Fibroblast of lung (primary cell): ENCODE measurements at places on chromosomes 3 and 15. TPM values are rescaled to one million over a fixed set of nuclear protein-coding genes. Genes with fewer than 3 reads are reported as not detected.

DNA sequence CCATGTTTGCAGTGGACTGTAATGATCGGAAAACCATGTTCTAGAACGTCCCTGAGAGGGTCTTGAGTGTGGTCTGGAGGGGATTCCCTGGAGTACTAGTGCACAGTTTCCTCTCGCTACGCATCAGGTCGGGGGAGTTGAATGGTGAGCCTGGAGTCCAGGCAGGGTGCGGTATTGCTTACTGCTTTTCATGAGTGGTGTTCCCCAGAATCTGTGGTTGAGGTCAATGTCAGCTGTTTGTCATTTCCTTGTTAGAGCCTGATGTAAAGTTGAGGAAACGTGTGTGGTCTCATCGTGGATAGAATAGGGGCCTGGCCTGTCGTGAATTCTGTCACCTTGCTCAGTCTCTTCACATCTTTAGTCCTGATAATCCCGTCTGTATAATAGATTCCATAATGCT is 328.2 kb upstream of the LRRFIP2 start:
- no peaks in the 10 kb centered on the region for H3K36me3 ChIP-seq
- DNase-seq, result no peak
- no peak overlapping the region for H3K27ac ChIP-seq
- no peaks in the 10 kb centered on the region for H3K27me3 ChIP-seq
- no peak overlapping the region for H3K4me3 ChIP-seq
- no peaks in the 10 kb centered on the region for H3K4me1 ChIP-seq

DNA sequence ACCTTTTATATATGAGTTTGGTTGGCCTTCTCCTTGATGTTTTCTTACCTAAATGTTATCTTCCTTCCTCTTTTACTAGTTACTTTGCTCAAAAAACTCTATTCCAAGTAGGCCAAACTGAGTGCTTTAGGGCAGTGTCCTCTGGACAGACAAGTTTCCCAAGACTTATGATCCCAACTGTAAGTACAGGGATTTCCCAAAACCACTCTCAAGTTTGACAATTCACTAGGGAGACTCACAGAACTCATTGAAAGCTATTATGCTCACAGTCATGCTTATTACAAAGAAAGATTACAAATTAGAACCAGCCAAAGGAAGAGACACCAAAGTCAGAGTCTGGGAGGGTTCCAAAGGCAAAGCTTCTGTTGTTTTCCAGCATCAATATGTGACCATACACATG is 534.2 kb upstream of the ALCAM start:
- H3K27me3 ChIP-seq, result no peaks in the 10 kb centered on the region
- no peaks in the 10 kb centered on the region for H3K4me1 ChIP-seq
- no peaks in the 10 kb centered on the region for H3K36me3 ChIP-seq
- no peak overlapping the region for H3K4me3 ChIP-seq
- no peak overlapping the region for H3K27ac ChIP-seq

FAM174B gene
- 1.0 and 2.8 TPM in 2 replicates for total RNA-seq

GRCh38 chr3:127712881-127713771 is 40.4 kb downstream of the ABTB1 start:
- no peak for DNase-seq
- H3K4me3 ChIP-seq, result no peak overlapping the region
- no peaks in the 10 kb centered on the region for H3K27me3 ChIP-seq
- peaks cover 10% of the 10 kb centered on the region for H3K36me3 ChIP-seq

DNA sequence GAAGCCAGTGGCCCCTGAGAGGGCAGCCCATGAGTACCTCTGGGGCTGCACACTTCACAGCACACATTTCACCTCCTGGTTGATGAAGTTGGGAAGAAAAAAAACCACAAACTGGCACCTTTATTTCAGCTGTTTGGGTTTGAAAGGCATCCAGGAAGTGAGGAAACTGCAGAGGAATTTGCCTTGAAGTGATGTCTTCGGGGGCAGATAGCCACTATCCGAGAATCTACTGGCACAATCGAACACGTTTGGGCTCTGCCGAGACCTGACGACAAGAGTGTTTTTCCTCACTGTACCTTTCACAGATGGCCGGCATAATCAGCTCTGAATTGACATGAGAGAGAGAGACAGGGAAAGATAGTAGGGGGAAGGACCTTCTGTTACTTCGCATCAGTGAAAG is 59.7 kb downstream of the LRIG1 start:
- H3K27ac ChIP-seq, result peak overlapping the region; percentile 82
- no peak overlapping the region for H3K4me3 ChIP-seq
- DNase-seq, result peak; percentile 40
- no peaks in the 10 kb centered on the region for H3K27me3 ChIP-seq
- no peaks in the 10 kb centered on the region for H3K36me3 ChIP-seq
